ENCODE measurements at places on chromosomes 6 and 20. TPM values are rescaled to one million over a fixed set of nuclear protein-coding genes. Genes with fewer than 3 reads are reported as not detected.

- DNase-seq = no peak
- no peaks in the 10 kb centered on the region for H3K27me3 ChIP-seq
- no peak overlapping the region for H3K4me3 ChIP-seq
- H3K4me1 ChIP-seq = peaks cover 47% of the 10 kb centered on the region
- no peak overlapping the region for H3K27ac ChIP-seq
- H3K36me3 ChIP-seq = no peaks in the 10 kb centered on the region
Observed at GRCh38 chr6:43671801-43672690, 15.5 kb downstream of the MRPS18A start.

DNA sequence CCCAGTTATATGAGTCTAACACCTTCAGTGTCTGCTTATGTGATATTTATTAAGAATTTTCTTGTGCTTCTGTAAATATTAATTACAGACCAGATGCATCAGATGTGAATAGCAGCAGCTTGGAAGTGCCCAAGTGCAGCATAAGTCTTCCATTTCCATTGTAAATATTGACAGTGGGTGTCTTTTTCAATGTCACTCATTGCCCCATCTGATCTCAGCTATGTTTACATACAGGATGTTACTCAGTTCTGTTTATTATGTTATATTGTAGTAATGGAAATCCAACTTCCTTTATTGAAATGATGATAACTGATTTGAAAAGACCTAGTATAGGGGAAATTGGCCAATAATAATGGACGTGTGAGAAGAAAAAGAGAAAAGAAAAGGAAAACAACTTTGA is 296.7 kb downstream of the SAMD5 start:
- no peaks in the 10 kb centered on the region for H3K4me1 ChIP-seq
- no peak overlapping the region for H3K4me3 ChIP-seq
- H3K36me3 ChIP-seq = no peaks in the 10 kb centered on the region
- no peak for DNase-seq

DNA sequence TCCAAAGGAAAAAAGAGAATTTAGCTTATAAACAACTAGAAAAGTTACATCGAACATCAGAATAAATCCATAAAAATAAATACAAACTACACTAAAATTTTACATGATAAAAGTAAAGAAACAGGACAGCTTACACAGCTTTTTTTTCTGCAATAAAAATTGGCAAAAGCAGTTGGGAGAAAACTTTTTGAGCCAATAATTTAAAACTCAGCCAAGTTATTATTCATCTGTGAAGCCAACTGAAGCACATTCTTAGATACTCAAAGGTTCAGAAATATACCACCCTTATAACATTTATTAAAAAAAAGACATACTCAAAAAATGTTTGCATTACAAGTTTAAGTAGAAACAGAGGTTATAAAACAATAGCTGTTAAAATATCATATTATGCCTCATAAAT is 23.7 kb upstream of the RSPO3 start:
- H3K4me3 ChIP-seq = no peak overlapping the region
- DNase-seq = no peak
- no peak overlapping the region for H3K27ac ChIP-seq
- no peaks in the 10 kb centered on the region for H3K27me3 ChIP-seq

DNA sequence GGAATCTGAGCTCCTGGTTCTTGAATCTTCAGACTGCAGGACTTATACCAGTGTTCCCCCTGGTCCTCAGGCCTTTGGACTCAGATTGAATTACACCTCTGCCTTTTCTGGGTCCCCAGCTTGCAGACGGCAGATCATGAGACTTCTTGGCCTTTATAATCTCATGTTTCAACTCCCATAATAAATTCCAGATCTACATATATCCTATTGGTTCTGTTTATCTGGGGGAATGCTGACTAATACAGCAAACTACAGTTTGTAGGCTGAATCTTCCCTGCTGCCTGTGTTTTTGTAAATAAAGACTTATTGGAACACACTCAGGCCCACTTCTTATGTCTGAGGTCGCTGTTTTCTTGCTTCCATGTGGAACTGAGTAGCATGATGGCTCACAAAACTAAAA is 184.7 kb downstream of the HDGFL1 start:
- H3K4me3 ChIP-seq = no peak overlapping the region
- H3K27ac ChIP-seq = no peak overlapping the region
- no peaks in the 10 kb centered on the region for H3K36me3 ChIP-seq
- no peaks in the 10 kb centered on the region for H3K27me3 ChIP-seq
- no peak for DNase-seq

GRCh38 chr20:25539742-25540672 is 45.3 kb downstream of the NINL start:
- H3K4me3 ChIP-seq = no peak overlapping the region
- no peaks in the 10 kb centered on the region for H3K36me3 ChIP-seq
- H3K27ac ChIP-seq = no peak overlapping the region
- peaks cover 26% of the 10 kb centered on the region for H3K4me1 ChIP-seq

GRCh38 chr6:37717836-37718251 is 20.2 kb upstream of the MDGA1 start:
- H3K36me3 ChIP-seq = no peaks in the 10 kb centered on the region
- H3K27ac ChIP-seq = no peak overlapping the region
- H3K27me3 ChIP-seq = no peaks in the 10 kb centered on the region
- DNase-seq = no peak
- no peak overlapping the region for H3K4me3 ChIP-seq

GRCh38 chr6:26233649-26234420 is 131.2 kb upstream of the BTN3A2 start:
- peaks cover 20% of the 10 kb centered on the region for H3K4me1 ChIP-seq
- H3K4me3 ChIP-seq = no peak overlapping the region
- H3K27ac ChIP-seq = no peak overlapping the region
- peaks cover 25% of the 10 kb centered on the region for H3K27me3 ChIP-seq

GRCh38 chr6:139448998-139449610 is 74.7 kb upstream of the CITED2 start:
- H3K27ac ChIP-seq = no peak overlapping the region
- DNase-seq = no peak

GRCh38 chr20:33648396-33649004 is 13.6 kb upstream of the C20orf144 start:
- no peak for DNase-seq
- no peak overlapping the region for H3K27ac ChIP-seq
- no peak overlapping the region for H3K4me3 ChIP-seq
- H3K27me3 ChIP-seq = no peaks in the 10 kb centered on the region

DNA sequence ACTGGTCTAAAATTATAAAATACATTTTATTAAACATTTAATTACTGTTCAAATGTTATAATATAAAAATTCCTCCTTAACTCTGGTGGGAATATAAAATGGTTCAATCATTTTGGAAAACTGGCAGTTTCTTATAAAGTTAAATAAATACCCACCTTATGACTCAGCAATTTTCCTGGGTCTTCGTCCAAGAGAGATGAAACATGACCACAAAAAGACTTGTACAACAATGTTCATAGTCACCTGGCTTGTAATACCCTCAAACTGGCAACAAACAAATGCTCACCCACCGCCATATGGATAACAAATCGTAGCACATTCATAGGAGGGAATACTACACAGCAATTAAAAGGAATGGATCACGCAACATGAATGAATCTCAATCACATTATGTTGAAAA is 66.0 kb upstream of the RIN2 start:
- no peaks in the 10 kb centered on the region for H3K4me1 ChIP-seq
- H3K4me3 ChIP-seq = no peak overlapping the region
- H3K27ac ChIP-seq = no peak overlapping the region
- H3K36me3 ChIP-seq = no peaks in the 10 kb centered on the region

GRCh38 chr6:124881898-124882578 is 80.2 kb upstream of the RNF217 start:
- H3K4me1 ChIP-seq = peaks cover 10% of the 10 kb centered on the region
- H3K36me3 ChIP-seq = no peaks in the 10 kb centered on the region
- no peak overlapping the region for H3K27ac ChIP-seq

DNA sequence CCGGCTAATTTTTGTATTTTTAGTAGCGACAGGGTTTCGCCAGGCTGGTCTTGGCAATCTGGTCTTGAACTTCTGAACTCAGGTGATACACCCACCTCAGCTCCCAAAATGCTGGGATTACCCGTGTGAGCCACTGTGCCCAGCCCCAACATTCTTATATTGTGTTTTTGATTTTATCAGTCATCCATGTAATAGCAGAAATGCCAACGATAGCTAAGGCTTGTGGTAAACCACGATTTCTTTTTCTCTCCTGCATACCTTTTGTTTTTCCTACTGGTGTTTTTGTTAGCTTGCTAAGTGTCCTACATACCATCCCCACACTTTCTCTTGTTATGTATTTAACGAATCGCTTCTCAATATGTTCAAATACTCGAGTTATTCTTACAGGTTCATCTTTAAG is 12.1 kb downstream of the PHACTR2 start:
- DNase-seq = no peak
- H3K36me3 ChIP-seq = no peaks in the 10 kb centered on the region
- H3K27ac ChIP-seq = no peak overlapping the region
- H3K4me1 ChIP-seq = peaks cover 15% of the 10 kb centered on the region

- H3K27me3 ChIP-seq = no peaks in the 10 kb centered on the region
- no peak overlapping the region for H3K4me3 ChIP-seq
- H3K4me1 ChIP-seq = peaks cover 23% of the 10 kb centered on the region
- H3K36me3 ChIP-seq = no peaks in the 10 kb centered on the region
- H3K27ac ChIP-seq = peak overlapping the region; percentile 68
Observed at GRCh38 chr20:47493175-47493962, 8.3 kb upstream of the NCOA3 start.

DNA sequence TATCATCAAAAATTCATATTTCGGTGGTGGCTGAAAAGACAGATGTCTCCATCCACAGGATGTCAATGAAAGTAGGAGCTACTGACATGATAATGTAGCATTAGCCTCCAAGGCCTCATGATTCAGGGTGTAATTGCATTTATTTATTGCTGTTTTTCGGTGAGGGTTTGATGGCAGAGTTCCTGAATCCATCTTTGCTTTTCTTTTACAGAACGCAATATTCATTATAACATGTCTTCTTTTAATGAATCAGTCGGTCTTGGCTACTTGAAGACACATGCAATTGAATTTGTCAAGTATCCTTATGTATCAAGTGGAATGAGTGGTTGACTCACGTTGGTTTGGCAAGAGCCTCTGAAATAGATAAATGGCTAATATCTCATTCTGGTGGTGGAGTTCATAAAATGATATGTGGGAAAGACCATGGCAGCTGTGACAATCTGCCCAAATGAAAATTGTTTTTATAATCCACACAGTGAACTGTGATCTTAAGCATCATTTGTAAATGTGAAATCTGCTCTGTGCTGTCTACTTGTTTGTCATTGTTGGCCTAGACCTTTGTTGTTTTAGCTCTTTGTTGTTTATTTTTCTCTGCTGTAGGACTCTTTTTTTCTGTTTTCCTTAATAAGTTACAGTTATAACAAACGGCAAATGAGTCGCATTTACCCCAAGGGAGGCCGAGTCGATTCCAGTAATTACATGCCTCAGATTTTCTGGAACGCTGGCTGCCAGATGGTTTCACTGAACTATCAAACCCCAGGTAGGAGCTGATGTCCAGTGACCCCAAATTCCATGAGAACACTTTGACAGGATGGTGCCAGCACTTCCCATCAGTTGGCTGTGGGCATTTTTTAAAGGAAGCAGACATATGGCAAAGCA is 105.7 kb upstream of the LAMP5 start:
- no peak for DNase-seq
- H3K36me3 ChIP-seq = no peaks in the 10 kb centered on the region
- no peaks in the 10 kb centered on the region for H3K4me1 ChIP-seq
- H3K27ac ChIP-seq = no peak overlapping the region
- no peaks in the 10 kb centered on the region for H3K27me3 ChIP-seq

DNA sequence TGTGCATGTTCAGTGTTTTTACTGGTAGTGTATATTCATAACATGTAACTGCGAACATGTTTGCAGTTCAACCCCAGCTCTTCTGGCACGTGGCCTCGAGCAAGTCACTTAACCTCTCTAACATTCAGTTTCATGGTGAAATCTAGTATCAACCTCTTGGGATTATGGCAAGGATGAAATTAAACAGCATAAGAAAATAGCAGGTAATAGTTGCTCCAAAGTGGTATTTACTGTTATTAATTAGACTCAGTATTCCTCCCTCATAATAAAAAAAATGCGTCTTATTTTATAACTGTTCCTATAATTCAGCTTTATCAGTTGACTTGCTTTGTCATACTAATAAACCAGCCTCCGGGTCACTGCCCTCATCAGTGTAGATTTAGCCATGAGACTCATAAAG is 15.0 kb downstream of the FAM184A start:
- H3K4me3 ChIP-seq = no peak overlapping the region
- H3K27me3 ChIP-seq = no peaks in the 10 kb centered on the region
- DNase-seq = no peak
- no peaks in the 10 kb centered on the region for H3K4me1 ChIP-seq
- H3K27ac ChIP-seq = no peak overlapping the region

GRCh38 chr6:89045011-89045387 is 35.6 kb upstream of the PNRC1 start:
- H3K27ac ChIP-seq = no peak overlapping the region
- no peak overlapping the region for H3K4me3 ChIP-seq
- peak; percentile 40 for DNase-seq
- H3K4me1 ChIP-seq = peaks cover 6% of the 10 kb centered on the region
- H3K36me3 ChIP-seq = no peaks in the 10 kb centered on the region

- no peaks in the 10 kb centered on the region for H3K4me1 ChIP-seq
- no peaks in the 10 kb centered on the region for H3K36me3 ChIP-seq
- no peaks in the 10 kb centered on the region for H3K27me3 ChIP-seq
- no peak overlapping the region for H3K4me3 ChIP-seq
- H3K27ac ChIP-seq = no peak overlapping the region
Observed at GRCh38 chr20:59996108-59996507, 37.9 kb downstream of the CDH26 start.

- peaks cover 4% of the 10 kb centered on the region for H3K4me1 ChIP-seq
- no peaks in the 10 kb centered on the region for H3K36me3 ChIP-seq
- no peak overlapping the region for H3K27ac ChIP-seq
- no peak overlapping the region for H3K4me3 ChIP-seq
Observed at GRCh38 chr6:148173548-148173947, 169.1 kb upstream of the SASH1 start.

DNA sequence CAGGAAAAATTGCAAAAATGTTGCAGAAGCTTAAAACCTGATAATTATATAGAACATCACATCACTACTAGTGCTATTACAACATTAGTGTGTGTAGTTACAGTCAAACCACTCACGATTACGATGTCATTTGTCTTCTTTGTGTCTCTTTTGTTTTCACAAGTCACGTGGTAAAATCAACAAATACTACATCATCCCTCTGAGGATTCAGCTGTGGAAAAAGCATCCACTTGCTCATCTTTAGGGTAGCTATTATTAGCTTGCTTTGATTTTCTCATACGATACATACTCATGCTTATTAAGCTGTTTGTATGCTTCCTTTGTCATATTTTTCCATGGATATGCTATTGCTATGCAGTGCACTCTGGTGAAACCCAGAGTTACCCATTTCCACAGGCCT is 22.2 kb upstream of the ATXN1 start:
- H3K27ac ChIP-seq = no peak overlapping the region
- no peak overlapping the region for H3K4me3 ChIP-seq
- no peaks in the 10 kb centered on the region for H3K4me1 ChIP-seq
- no peaks in the 10 kb centered on the region for H3K36me3 ChIP-seq
- no peak for DNase-seq

DNA sequence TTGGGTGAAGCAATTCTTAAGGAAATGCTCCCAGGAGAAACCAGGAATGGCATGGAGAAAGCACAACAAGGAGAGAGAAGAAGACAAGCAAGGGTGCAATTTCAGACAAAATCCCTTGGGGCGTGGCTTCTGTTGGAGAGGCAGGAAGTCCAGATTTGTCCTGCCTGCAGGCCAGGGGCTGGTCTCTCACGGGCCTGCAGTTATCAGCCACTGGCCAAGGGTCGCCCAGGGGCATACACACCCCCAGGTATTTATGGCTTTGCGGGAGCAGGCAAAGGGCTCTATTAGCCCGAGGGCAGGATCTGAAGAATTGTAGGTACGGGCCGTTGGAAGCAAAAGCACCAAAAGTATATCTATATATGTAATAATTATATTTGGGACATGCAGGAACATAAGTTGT is 87.7 kb downstream of the IYD start:
- H3K27me3 ChIP-seq = no peaks in the 10 kb centered on the region
- no peak for DNase-seq
- H3K4me1 ChIP-seq = no peaks in the 10 kb centered on the region
- H3K4me3 ChIP-seq = no peak overlapping the region

Gene BPI
- not detected for total RNA-seq

Gene SRMS
- not detected for total RNA-seq

Gene FAM83C
- not detected for total RNA-seq

Data from body of pancreas (tissue), 4 donors.